Stimulated activated CD4-positive, alpha-beta T cell treated with anti-CD3 and anti-CD28 coated beads, Interleukin-1b, Interleukin-23, amount 100 ng/mL, for 48 hours (primary cell): ENCODE measurements at places on chromosomes 7 and 10.

DNA sequence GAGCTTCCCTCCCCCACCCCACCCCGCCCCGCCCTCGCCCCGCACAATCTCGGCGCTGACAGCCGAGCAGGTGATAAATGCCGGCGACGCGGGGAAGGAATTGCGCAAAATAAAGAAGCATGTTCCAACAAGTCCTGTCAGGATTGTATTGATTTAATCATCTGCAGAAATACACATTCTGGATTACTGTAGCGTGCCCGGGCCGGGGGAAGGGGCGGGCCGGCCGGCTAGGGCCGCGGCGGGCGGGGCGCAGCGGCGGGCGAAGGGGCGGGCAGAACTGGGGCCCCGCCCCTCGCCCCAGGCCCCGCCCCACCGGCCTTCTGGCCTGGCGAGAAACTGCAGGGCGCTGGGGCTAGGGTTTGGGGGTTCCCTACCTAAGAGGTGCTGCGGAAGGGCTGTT is 88.9 kb upstream of the PAX2 start:
- peak; percentile 10 for DNase-seq

- no peak for DNase-seq
Observed at GRCh38 chr7:126804604-126805003, 448.1 kb downstream of the GRM8 start.

DNA sequence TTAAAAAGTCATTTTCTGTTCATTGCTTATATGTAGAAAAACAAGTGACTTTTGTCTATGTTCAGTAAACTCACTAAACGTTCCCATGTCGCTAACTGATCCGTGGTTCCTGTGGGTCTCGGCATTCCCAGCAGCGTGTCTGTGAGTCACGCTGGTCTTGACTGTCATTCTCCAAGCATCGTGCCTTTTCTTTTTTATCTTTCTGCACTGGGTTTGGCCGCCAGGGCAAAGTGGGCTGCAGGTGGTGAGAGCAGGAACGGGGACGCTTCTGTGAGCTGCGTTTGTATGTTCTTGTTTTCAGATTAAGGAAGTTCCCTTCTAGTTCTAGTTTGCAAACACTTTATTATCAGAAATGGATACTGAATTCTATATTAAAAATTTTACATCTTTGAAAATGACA is 6.8 kb upstream of the SCART1 start:
- no peak for DNase-seq

- DNase-seq, result no peak
Observed at GRCh38 chr7:97982647-97983046, 7.3 kb downstream of the OCM2 start.

GRCh38 chr7:25933921-25934320 is 218.1 kb upstream of the NFE2L3 start:
- no peak for DNase-seq

GRCh38 chr10:49310901-49311554 is 12.1 kb downstream of the C10orf71 start:
- DNase-seq, result no peak

GRCh38 chr10:95122736-95123135 is 53.4 kb upstream of the CYP2C8 start:
- DNase-seq, result no peak
